Tibial nerve (tissue), 4 donors: ENCODE measurements at places on chromosomes 6 and 20. TPM values are rescaled to one million over a fixed set of nuclear protein-coding genes. Genes with fewer than 3 reads are reported as not detected.

The PSORS1C2 gene
- total RNA-seq: not detected

The TRIM10 gene
- total RNA-seq: not detected

The CTCFL gene
- not detected for total RNA-seq

The MKKS gene
- 15.5 TPM for total RNA-seq

The LY6G5C gene
- not detected for total RNA-seq

The PPP1R16B gene
- total RNA-seq: 2.1 TPM

The NKX2-2 gene
- total RNA-seq: not detected

The PRICKLE4 gene
- 15.5 TPM for total RNA-seq

The TP53TG5 gene
- total RNA-seq: not detected

The SCGN gene
- total RNA-seq: not detected

The EXOC2 gene
- 30.0 TPM for total RNA-seq

The HCRTR2 gene
- total RNA-seq: not detected

The ADGB gene
- not detected for total RNA-seq

The MYLK4 gene
- 0.98 TPM for total RNA-seq

The GPX5 gene
- total RNA-seq: not detected

The TAP2 gene
- total RNA-seq: 14.1 TPM

The CDH22 gene
- not detected for total RNA-seq

The GSTA3 gene
- not detected for total RNA-seq

The MOG gene
- not detected for total RNA-seq

The SIRPB1 gene
- 1.4 TPM for total RNA-seq

The SPATA25 gene
- total RNA-seq: 8.6 TPM

The ARMH2 gene
- total RNA-seq: not detected

The DLK2 gene
- not detected for total RNA-seq
